ENCODE measurements at places on chromosomes 5 and 9. TPM values are rescaled to one million over a fixed set of nuclear protein-coding genes. Genes with fewer than 3 reads are reported as not detected.

The PCDHA9 gene
- total RNA-seq = not detected

The IFNA13 gene
- not detected for total RNA-seq

The KLF4 gene
- total RNA-seq = 0.35 TPM

The LCN15 gene
- total RNA-seq = not detected

The PPP2R2B gene
- total RNA-seq = 3.1 TPM

DNA sequence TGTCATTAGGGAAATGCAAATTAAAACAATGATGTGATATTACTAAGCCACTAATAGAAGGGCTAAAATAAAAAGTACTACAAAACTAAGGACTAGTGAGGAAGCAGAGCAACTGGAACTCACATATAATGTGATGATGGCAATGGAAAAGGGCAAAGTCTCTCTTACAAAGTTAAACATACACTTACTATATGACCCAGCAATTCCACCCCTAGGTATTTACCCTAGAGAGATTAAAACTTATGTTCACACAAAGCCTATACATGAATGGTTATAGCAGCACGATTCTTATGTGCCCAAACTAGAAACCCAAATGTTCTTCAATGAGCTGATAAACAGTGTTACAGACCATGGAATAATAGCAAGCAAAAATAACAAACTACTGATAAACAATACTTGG lies 643.7 kb downstream of the TLE1 start:
- no peaks in the 10 kb centered on the region for H3K27me3 ChIP-seq
- DNase-seq = no peak
- no peaks in the 10 kb centered on the region for H3K36me3 ChIP-seq

DNA sequence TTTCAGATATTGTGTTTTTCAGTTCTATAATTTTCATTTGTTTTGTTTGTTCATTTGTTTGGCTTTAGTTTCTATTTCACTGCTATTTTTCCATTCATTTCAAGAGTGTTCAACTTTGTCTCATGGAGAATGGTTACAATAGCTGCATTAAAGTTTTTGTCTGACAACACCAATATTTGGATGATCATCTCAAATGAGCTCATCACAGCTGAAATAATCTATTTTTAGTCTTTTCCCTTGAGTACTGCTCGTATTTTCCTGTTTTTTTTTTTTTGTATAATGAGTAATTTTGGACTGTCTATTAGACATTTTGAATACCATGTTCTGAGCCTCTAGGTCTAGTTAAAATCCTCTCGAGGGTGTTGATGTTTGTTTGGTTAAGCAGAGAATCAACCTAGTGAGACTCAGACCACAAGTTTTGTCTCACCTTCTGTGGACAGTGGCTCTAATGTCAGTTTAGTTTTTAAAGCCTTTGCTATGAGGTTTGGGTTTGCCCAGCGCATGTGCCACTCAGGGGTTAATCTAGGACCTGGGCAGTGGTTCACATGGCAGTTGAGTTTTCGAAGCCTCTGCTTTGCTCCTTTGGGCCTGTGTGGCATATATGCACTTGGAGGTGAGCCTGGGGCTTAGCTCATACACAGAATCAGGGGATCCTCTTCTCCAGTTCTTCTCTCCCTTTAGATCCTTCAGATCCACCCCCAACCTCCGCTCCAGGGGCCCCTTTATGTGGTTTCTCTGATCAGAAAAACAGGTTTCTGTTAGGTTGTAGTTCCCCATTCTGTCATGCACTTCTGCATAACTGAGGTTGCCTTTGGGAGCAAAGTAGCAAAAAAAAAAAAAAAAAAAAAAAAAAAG lies 79.8 kb downstream of the ARSB start:
- no peak overlapping the region for H3K27ac ChIP-seq
- H3K4me3 ChIP-seq = no peak overlapping the region
- no peak for DNase-seq
- no peaks in the 10 kb centered on the region for H3K4me1 ChIP-seq
- no peaks in the 10 kb centered on the region for H3K27me3 ChIP-seq

DNA sequence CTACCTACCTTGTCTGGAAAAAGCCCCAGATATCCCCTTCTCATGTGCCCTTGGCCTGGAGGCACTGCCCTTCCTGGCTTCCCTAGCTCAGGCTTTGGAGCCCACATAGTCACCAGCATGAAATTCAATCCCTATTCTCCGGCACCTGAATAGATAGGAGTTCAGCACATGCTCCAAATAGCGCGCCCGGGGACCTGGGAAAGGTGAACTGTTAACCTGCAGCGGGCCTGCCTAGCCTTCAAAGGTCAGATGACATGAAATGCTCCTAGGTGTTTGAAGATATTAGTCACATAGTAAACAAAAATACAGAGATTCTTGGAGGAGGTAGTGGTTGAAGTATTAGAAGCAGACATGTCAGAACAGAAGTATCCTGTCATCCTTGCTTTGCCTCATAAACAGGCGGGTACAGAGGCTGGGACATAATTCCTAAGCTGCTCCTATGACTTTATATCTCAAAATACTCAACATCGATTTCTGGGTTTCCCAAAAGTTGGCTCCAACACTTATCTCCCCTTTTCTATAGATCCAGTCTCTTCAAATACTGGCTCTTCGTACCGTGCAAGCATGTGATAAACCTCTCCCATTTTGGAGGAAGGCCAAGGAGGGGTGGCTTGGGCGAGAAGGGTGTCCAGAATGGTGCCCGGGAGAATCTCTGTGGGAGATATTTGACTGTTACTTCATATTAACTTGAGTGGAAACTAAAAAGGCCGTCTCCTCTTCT lies 88.0 kb upstream of the ANKH start:
- DNase-seq = no peak
- H3K36me3 ChIP-seq = no peaks in the 10 kb centered on the region
- H3K4me3 ChIP-seq = no peak overlapping the region
- H3K4me1 ChIP-seq = no peaks in the 10 kb centered on the region
- H3K27me3 ChIP-seq = no peaks in the 10 kb centered on the region

DNA sequence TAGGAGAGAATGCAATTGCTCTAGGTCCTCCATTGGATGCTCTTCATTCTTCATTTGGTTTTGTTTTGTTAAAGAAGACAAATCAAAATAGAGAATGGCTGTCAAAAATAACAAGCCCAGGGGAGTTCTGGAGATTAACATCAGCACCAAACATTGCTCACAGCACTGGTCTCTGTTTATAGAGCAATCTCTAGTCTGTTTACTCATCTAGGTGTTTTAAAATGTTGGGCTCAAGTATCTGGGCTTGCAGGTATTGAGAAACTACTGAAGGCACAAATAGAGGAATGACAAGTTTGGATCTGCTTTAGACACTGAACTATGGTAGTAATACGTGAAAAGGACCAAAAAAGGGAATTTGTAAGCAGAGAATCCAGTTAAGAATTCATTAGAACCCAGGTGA lies 77.0 kb upstream of the TMC1 start:
- DNase-seq = no peak
- H3K27me3 ChIP-seq = no peaks in the 10 kb centered on the region

- H3K27me3 ChIP-seq = no peaks in the 10 kb centered on the region
- no peak overlapping the region for H3K4me3 ChIP-seq
- DNase-seq = no peak
- no peak overlapping the region for H3K27ac ChIP-seq
These were observed 169.6 kb downstream of the ADCY2 start for GRCh38 chr5:7565559-7565958.

DNA sequence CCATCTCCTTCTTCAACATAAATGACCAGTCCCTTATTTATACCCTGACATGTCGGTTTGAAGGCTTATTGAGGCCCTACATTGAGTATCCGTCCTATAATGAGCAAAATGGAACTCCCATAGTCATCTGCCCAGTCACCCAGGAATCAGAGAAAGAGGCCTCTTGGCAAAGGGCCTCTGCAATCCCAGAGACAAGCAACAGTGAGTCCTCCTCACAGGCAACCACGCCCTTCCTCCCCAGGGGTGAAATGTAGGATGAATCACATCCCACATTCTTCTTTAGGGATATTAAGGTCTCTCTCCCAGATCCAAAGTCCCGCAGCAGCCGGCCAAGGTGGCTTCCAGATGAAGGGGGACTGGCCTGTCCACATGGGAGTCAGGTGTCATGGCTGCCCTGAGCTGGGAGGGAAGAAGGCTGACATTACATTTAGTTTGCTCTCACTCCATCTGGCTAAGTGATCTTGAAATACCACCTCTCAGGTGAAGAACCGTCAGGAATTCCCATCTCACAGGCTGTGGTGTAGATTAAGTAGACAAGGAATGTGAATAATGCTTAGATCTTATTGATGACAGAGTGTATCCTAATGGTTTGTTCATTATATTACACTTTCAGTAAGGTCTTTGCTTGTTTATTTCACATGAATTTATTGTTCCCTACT lies 38.2 kb upstream of the BTNL3 start:
- no peak overlapping the region for H3K27ac ChIP-seq
- no peaks in the 10 kb centered on the region for H3K36me3 ChIP-seq
- H3K4me3 ChIP-seq = no peak overlapping the region
- H3K27me3 ChIP-seq = peaks cover 8% of the 10 kb centered on the region
- no peaks in the 10 kb centered on the region for H3K4me1 ChIP-seq

- H3K27ac ChIP-seq = no peak overlapping the region
- no peaks in the 10 kb centered on the region for H3K36me3 ChIP-seq
- DNase-seq = no peak
- no peak overlapping the region for H3K4me3 ChIP-seq
- peaks cover 3% of the 10 kb centered on the region for H3K27me3 ChIP-seq
These were observed 129.2 kb upstream of the FST start for GRCh38 chr5:53350991-53351770.

DNA sequence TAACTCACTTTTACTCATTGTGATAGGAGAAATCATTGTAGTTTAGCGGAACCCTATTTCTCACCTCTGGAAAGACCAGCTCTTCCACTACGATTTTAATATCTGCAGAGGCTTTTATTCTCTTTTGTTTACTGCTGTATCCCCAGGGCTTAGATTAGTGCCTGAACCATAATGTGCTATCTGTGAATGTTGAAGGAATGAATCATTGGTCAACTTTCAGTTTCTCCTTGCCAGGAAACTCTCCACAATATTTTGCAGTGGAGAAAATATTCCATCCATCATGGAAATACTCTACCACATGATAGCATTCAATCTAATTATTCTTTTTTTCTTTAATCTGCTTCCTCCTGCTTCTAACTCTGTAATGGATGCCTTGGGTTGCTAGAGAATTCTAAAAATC lies 263.5 kb upstream of the PTPRD start:
- DNase-seq = no peak
- H3K27ac ChIP-seq = no peak overlapping the region
- H3K4me1 ChIP-seq = no peaks in the 10 kb centered on the region
- H3K36me3 ChIP-seq = no peaks in the 10 kb centered on the region

GRCh38 chr5:168892618-168893186 lies 313.5 kb upstream of the PANK3 start:
- no peaks in the 10 kb centered on the region for H3K27me3 ChIP-seq
- no peak overlapping the region for H3K4me3 ChIP-seq
- H3K36me3 ChIP-seq = no peaks in the 10 kb centered on the region
- no peaks in the 10 kb centered on the region for H3K4me1 ChIP-seq
- H3K27ac ChIP-seq = no peak overlapping the region

DNA sequence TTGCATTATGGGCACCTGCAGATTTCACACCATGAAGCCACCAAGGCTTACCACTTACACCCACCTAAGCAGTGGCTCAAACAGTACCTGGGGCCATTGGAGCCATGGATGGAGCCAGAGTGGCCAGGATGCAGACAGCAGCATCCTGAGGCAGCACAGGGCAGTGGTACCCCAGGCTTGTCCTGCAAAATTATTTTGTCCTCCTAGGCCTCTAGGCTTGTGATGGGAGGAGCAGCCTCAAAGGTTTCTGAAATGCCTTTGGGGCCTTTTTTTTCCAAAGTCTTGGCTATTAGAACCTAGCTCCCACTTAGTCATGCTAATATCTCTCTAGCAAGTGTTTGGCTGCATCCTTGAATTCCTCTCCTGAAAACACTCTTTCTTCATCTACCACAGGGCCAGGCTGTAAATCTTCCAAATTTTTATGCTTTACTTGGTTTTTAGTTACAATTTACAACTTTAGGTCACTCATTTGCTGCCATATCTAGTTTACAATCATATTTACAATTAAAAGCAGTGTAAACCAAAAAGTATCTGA lies 15.7 kb downstream of the TMC1 start:
- peaks cover 30% of the 10 kb centered on the region for H3K4me1 ChIP-seq
- no peaks in the 10 kb centered on the region for H3K27me3 ChIP-seq
- H3K27ac ChIP-seq = no peak overlapping the region
- DNase-seq = no peak

GRCh38 chr9:20580673-20581072 lies 41.6 kb downstream of the MLLT3 start:
- peaks cover 62% of the 10 kb centered on the region for H3K36me3 ChIP-seq
- H3K4me3 ChIP-seq = no peak overlapping the region
- no peak for DNase-seq
- H3K4me1 ChIP-seq = peaks cover 43% of the 10 kb centered on the region

- peaks cover 55% of the 10 kb centered on the region for H3K36me3 ChIP-seq
- peaks cover 81% of the 10 kb centered on the region for H3K4me1 ChIP-seq
These were observed 41.3 kb downstream of the PFDN1 start for GRCh38 chr5:140261403-140262171.

DNA sequence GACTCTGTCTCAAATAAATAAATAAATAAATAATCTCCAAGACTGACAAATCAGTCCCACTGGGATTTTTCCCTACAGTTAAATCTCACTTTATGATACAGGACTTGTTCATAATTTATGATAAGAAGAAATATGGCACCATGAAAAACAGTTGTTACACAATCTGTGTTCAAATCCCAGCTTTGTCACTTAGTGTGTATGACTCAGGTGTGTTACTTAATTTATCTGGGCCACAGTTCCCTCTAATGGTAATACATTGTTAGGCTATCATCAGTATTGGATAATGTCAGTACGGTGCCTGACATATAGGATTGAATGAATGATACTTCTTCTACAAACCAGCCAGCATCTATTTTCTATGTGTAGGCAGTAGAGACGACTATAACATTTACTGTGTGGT lies 23.1 kb downstream of the SLC36A3 start:
- no peaks in the 10 kb centered on the region for H3K36me3 ChIP-seq
- no peak for DNase-seq
- peaks cover 2% of the 10 kb centered on the region for H3K27me3 ChIP-seq
- H3K27ac ChIP-seq = no peak overlapping the region
- H3K4me3 ChIP-seq = no peak overlapping the region

DNA sequence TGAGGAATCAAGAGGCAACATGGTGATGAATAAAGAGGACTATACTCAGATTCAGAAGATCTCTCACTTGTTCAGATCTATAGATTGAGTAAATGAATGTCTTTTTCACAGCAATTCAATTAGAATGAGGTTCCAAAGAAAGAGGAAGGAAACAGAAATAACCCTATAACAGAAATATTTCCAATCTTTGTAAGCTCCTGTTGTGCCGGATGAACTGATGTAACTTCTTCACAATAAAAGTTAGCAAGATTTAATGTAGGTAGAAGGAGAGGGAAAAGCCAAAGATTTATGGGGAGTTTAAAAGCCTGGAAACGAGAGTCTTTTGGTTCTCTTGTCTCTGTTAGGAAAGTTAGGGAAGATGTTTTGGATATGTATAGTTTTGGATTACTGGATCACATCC lies 92.1 kb downstream of the PBX3 start:
- no peak overlapping the region for H3K27ac ChIP-seq
- no peaks in the 10 kb centered on the region for H3K27me3 ChIP-seq
- H3K4me3 ChIP-seq = no peak overlapping the region
- H3K4me1 ChIP-seq = no peaks in the 10 kb centered on the region

Measured in activated CD4-positive, alpha-beta memory T cell treated with anti-CD3 and anti-CD28 coated beads, Interleukin-2, amount 10 ng/mL, durations not matched to agents 7 days and 5 days (primary cell).